ENCODE measurements at places on chromosomes 2 and 18. TPM values are rescaled to one million over a fixed set of nuclear protein-coding genes. Genes with fewer than 3 reads are reported as not detected.

Gene DSEL
- 0.23 TPM for total RNA-seq

- no peak for DNase-seq
- no peak overlapping the region for H3K4me3 ChIP-seq
- peaks cover 10% of the 10 kb centered on the region for H3K36me3 ChIP-seq
- H3K27me3 ChIP-seq, result no peaks in the 10 kb centered on the region
Observed at GRCh38 chr18:80004600-80005342, 16.4 kb upstream of the TXNL4A start.

Gene KIAA2012
- total RNA-seq, result not detected

Gene EFHD1
- 1.8 TPM for total RNA-seq

DNA sequence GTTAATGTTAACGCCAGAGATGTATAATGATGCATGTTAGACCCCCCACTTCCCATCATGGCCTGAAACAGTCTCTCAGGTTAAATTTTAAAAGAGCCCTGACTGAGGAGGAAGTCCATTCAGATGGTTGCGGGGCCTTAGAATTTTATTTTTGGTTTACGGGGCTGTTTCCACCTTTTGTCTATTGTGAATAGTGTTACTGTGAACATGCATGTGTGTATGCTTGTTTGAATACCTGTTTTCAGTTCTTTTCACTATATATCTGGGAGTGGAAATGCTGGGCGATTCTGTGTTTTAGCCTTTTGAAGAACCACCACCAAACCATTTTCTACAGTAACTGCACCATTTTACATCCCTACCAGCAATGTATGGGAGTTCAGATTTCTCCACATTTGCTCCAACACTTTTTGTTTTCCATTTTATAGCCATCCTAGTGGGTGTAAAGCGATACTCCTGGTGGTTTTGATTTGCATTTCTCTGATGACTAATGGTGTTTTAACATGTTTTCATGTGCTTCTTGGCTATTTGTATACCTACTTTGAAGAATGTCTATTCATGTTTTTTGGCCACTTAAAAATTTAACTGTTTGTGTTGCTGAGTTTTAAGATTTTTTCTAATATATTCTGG, 133.0 kb downstream of the MYO3B start:
- no peak overlapping the region for H3K4me3 ChIP-seq
- peaks cover 20% of the 10 kb centered on the region for H3K27me3 ChIP-seq
- no peak for DNase-seq
- peaks cover 13% of the 10 kb centered on the region for H3K4me1 ChIP-seq
- H3K27ac ChIP-seq, result no peak overlapping the region

- H3K4me1 ChIP-seq, result peaks cover 52% of the 10 kb centered on the region
- H3K36me3 ChIP-seq, result peaks cover 3% of the 10 kb centered on the region
- H3K4me3 ChIP-seq, result peak overlapping the region; percentile 52
- peaks cover 10% of the 10 kb centered on the region for H3K27me3 ChIP-seq
- peak; percentile 54 for DNase-seq
- H3K27ac ChIP-seq, result peak overlapping the region; percentile 85
Observed at GRCh38 chr2:39492095-39492590, 55.1 kb upstream of the MAP4K3 start.

DNA sequence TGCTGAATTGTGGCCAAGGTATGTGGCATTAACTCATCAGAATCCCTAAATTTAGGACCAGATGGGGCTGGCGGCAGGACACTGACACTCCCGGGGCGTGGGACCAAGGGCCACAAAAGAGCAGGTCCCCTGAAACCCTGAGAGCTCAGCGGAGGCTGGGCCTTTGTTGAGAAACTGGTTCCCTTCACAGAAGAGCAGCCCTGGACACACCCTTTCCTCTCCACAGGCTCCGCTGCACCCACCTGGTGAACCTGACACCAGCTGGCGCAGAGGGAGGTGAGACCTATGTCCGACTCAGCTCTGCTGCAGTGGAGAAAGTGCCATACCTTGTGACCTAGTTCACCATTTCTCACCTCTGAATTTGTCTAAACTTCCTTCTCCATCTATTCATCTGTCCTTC, 119.5 kb downstream of the RTP5 start:
- no peak for DNase-seq
- H3K27me3 ChIP-seq, result no peaks in the 10 kb centered on the region
- no peak overlapping the region for H3K4me3 ChIP-seq
- no peak overlapping the region for H3K27ac ChIP-seq

DNA sequence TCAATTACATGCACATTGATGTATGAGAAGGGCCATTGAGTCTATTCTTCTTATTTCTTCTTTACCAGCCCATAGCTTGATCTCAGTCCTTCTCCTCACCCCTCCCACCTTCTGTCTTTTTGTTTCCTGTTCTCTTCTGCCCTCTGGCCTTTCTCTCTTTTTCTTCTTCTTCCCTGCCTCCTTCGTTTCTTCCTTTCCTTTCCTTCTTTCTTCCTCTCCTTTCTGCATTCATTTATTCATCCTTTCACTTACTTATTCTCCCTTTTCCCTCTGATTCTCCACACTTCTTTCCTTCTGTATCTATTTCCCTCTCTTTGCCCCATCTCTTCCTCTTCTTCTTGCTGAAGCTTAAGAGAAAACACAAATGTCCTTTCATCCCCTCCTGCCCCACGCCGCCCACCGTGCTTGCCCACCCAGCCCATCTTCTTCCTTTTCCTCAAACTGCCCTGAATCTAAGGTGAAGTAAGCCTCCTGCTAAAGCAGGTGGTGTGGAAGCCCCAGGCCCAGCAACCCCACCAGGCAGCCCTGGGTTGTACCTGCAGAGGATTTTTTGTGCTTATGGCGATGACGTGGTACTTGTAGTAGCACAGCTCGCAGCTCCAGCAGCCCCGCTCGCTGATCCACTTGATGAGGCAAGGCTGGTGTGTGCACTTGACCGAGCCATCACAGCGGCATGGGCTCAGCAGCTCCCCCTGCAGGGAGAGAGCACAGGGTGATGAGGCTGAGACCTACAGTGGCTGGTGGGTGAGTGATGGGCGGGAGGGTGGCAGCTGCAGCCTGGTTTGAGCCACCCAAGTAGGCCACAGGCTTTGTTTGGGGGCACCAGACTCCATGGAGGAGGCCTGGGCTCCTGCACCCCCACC, 89.0 kb downstream of the MARCHF4 start:
- H3K4me1 ChIP-seq, result peaks cover 5% of the 10 kb centered on the region
- no peak overlapping the region for H3K4me3 ChIP-seq
- DNase-seq, result peak; percentile 56
- peak overlapping the region; percentile 36 for H3K27ac ChIP-seq
- no peaks in the 10 kb centered on the region for H3K36me3 ChIP-seq
